ENCODE measurements at places on chromosomes 7 and 10. TPM values are rescaled to one million over a fixed set of nuclear protein-coding genes. Genes with fewer than 3 reads are reported as not detected.

GRCh38 chr10:79024720-79025198 lies 44.0 kb upstream of the ZMIZ1 start:
- no peak for DNase-seq

GRCh38 chr7:138023618-138024342 lies 21.9 kb upstream of the CREB3L2 start:
- DNase-seq: no peak

DNA sequence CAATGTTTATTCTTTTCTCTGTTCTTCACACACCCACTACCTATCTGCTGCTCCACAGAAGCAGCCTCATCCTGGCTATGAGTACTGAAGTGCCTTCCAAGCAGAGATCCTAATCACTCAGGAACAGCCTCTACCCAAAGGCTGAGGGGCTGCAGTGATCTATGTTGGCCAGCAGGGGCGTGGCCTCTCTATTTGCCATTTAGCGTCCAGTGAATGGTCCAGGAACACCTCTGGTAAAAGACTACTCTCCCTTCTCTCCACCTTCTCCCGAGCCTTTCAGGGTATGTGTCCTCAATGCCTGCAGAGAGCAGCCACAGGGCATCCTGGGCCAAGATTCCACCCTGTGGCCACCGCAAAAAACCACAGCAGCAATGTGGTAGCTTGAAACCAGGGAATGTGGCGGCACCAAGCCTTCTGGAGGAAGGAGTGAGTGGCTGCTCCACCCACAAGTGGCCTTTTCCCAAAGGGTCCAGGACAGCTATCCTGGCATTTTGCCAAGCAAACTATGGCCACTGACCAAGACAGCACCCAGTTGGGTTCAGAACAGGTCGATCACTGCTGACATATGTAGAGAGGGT lies 70.9 kb downstream of the SYPL1 start:
- peak; percentile 46 for DNase-seq

DNA sequence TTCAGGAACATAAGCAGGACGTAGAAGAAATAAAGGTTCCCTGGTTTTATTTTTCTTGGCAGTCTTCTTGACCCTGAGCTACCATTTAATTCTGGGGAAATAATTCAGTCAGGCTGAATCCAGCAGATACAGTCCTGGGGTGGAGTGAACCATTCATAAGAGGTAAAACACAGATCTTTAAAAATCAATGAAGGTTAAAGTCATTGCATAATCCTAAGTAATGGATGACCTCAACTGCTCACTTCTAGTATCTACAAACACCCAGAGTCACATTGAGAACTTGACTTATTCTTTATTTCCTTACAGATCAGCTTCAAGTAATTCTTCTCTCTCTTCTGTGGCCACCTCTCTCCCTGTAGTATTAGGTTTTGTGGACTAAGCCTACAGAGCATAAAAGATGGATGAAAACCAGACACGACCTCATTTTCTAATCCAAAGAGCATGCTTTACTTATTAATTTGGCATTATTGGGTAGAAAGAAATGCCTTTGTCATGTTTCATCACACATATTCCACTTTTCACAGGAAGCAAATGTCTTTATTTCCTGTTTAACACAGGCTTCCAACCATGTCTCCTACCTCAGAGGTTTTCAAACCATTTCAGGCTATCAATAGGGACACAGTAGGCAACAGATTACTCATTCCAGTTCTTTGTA lies 182.3 kb upstream of the IMMP2L start:
- DNase-seq: no peak

GRCh38 chr7:47500103-47500563 lies 81.8 kb downstream of the TNS3 start:
- DNase-seq: peak; percentile 58

GRCh38 chr7:37933018-37933566 lies 12.7 kb downstream of the EPDR1 start:
- no peak for DNase-seq

The PROSER2 gene
- total RNA-seq: 10.9 TPM

All from liver (tissue), 10 donors.